Tongue (tissue), 3 donors: ENCODE measurements at places on chromosomes 1 and 21. TPM values are rescaled to one million over a fixed set of nuclear protein-coding genes. Genes with fewer than 3 reads are reported as not detected.
A peak's percentile ranks its signal among the peaks of the same experiment; 100 is the strongest.

NUCKS1 gene
- total RNA-seq = 193 TPM

CCDC27 gene
- total RNA-seq = not detected

DNA sequence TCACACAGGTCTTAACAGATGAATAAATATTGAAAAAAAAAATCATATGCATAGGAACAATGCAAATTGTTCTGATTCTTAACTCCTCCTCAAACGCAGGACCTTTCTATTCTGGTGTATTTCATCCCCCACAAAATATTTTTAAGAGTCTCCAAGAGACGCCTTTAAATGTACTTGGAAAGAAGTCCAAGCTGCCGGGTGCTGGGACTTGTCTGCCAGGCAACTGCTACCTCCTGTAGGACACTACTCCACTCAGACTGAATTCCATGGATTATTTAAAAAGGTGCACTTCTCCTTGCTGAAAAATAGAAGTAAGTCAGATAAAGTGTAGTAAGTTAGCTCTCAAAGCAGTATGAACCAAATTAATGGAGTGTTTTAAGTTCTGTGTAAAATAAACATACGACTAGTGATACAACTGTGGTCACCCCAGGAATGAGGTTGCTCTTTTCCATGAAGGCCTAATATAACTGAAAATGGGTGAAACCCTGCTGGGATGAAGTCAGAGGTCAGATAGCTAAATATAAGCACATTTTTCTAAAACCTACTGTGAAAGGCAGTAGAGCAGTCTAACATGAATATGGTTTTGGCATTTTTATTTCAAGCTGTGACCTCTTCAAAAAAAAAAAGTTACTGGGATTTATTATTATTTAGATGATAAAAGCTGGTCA is 189.2 kb upstream of the PBX1 start:
- no peak for DNase-seq

RNU1-4 gene
- total RNA-seq = under 0.01 TPM

SLC22A15 gene
- 3.6 TPM for total RNA-seq

- no peak for DNase-seq
Observed at GRCh38 chr1:114458237-114458777, 52.7 kb downstream of the TRIM33 start.

CNIH3 gene
- total RNA-seq = 2.6 TPM

GRCh38 chr1:206686478-206687249 is 2.0 kb downstream of the MAPKAPK2 start:
- DNase-seq = no peak

RSPH1 gene
- 0.10 TPM for total RNA-seq

- no peak for DNase-seq
Observed at GRCh38 chr1:40903106-40903505, 40.9 kb upstream of the CITED4 start.

WDR64 gene
- total RNA-seq = not detected

- peak; percentile 61 for DNase-seq
Observed at GRCh38 chr1:184973272-184974055, 844 bp downstream of the NIBAN1 start.

GUCA2B gene
- total RNA-seq = not detected

GRCh38 chr21:24955275-24955961 is 651.9 kb downstream of the MRPL39 start:
- no peak for DNase-seq

- no peak for DNase-seq
Observed at GRCh38 chr1:1175221-1176062, 1.8 kb downstream of the TTLL10 start.

GRCh38 chr1:183654706-183655105 is 1.6 kb upstream of the APOBEC4 start:
- no peak for DNase-seq

DNA sequence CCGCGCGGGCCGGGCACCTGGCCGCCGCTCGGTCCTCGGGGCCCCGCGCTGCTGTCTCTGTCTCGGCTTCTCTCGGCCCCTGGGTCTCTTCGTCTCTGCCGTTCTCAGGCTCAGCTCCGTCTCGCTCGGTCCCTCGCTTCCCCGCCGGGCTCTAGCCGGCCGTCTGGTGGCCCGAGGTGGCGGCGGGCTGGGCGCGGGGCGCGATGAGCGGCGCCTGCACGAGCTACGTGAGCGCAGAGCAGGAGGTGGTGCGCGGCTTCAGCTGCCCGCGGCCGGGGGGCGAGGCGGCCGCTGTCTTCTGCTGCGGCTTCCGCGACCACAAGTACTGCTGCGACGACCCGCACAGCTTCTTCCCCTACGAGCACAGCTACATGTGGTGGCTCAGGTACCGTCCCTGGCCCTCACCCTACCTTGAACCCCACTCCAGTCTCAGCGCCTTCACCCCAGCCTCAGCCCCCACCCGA is 355 bp downstream of the SHISAL2A start:
- DNase-seq = peak; percentile 35

DNA sequence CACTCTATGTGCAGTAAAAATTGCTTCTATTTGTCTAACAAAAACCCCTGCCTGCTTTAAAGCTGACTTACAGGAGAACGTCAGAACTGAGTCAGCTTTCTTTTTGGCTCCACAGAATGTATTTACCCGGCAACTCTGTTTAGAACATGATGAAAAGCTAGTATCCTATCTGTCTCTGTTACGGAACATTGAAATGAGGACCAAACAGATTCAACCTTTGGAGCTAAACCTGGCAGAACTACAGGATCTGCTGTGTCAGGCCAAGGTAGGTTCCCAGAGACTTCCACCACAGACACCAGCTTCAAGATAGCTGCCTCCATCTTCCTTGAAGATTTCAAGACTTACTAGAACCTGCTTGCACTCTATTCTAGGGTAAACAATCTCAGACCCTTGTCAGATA is 132.6 kb downstream of the MACF1 start:
- DNase-seq = no peak

DNA sequence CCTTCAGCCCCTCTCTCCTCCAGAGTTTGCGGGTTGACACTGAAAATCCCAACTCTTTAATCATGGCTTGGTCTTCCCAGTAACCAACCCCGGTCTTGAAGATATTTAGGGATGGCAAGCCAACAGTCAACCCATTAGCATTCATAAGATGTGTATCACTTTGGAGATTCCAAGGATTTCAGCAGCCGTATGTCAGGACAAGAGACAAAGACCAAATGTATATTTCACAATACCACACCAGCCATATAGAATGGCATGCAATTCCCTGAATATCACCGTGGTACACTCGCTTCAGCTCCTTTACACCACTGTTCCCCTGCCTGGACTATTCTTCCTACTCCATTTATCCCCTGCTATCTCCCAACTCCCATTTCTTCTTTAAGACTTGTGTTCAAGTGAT is 109.2 kb downstream of the CSMD2 start:
- no peak for DNase-seq

CD34 gene
- 57.5 TPM for total RNA-seq

DNA sequence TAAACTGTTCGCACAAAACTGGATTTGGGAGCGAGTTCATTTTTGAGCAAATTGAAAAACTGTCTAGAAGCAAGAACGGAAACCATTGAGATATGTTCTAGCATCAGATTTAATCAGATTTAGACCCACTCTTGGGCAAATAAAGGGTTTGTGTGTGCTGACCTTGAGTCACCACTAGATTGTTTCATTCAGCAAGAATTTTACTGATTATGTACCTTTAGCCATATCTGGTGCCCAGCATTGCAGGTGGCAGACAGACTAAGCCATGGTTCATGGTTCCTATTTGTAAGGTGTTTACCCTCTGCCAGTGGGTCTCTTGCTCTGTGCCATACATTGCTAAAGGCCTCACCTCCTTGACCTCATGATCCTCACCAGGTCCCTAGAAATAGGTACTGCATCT is 1.4 kb downstream of the NUDC start:
- DNase-seq = no peak

DNA sequence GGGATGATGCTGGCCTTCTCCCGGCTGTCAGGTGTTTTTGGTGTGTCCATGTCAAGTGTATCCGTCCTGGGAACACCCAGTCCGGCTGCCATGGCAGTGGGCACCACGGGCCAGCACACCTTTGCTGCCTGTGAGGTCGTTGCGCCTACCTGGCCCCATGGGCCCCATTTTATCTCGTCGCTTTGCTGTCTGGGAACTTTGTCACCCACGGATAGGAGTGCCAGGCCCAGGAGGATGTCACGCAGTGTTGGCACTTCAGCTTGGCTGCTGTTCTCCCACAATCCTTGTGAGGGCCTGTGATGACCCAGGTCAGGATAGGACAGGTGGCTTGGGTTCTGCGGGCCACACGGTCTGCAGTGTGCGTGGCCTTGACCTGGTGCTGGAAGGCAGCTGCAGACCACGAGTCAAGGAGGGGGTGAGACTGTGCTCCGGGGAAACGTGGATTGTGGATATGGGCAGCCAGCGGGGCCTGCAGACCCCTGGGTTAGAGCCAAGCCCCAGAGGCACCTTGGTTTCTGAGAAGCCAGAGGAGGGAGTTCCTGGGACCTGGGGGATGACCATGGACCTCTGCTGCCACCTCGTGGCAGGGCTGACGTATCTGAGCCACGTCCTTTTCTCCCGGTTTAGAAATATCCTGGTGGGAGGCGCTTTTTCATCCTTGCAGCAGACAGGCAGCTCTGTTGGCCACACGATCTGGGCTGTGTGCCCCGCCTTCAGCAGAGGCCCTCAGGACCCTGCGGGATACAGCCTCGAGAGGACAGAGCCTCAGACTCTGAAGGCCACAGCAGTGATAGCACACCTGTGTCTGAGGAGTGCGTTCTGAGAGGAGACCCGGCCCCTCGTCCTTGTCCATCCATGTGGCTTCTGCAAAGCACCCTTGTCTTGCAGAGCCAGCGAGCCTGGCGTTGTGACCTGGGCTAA is 161.1 kb upstream of the COL6A1 start:
- DNase-seq = peak; percentile 96

OLIG1 gene
- total RNA-seq = 0.41 TPM

DNA sequence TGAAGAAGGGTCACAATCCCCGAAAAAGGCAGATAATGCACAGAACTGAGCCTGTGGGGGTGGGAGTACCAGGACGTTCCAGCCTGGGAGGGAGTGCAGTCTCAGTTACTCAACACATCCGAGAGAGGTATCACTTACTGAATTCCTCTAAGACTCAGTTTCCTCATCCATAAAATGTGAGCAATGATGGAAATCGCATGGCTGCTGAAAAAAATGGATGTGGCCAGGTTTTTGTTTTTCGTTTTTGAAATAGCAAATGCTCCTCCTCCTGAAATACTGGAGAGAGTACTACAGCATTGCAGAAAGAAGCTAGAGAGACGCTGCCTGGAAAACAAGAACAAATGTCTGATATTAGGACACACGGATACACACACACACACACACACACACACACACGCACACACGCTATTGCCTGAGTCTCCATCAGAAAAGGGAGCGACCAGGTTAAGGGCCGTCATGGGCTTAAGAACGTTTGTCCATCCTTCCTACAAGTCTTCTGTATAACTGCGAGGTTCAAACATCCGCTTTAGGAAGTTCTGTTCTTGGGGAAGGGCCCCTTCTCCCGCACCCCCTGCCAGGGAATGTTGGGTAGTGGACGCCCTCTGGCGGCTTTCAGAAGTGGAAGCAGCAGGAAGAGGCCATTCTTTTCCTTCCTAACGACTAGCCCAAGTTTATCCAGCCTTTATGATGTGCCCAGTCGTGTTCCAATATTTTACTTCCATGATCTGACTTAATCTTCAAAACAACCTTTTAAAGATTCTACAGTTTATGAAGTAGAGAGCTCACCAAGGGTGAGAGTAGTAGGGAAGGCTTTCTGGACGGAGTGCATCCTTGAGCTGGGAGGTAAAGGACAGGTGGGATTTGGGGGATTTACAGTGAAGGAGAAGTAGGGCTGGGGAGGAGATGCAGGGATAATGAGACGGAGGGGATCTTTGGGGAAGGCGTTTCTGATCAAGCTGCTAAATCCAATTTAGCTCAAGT is 699 bp upstream of the NES start:
- DNase-seq = peak; percentile 95

DNA sequence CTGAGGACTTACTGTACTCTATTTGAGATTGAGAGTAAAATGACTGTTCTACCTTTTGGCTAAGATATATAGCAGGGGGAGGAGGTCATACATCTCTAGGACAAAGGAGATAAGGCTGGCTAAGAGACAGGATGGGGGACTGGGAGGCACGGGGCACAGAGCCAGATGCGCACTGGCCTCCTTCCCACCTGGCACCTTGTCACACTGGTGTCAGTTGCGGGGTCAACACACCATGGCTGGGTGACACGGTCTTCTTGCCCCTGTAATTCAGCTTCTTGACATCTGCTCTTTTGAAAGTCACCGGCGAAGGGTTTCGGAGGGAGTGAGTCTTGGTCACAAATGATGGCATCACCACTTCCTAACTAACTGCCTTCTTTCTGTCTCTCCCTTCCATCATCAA is 177.3 kb downstream of the ZSCAN20 start:
- DNase-seq = no peak

DNA sequence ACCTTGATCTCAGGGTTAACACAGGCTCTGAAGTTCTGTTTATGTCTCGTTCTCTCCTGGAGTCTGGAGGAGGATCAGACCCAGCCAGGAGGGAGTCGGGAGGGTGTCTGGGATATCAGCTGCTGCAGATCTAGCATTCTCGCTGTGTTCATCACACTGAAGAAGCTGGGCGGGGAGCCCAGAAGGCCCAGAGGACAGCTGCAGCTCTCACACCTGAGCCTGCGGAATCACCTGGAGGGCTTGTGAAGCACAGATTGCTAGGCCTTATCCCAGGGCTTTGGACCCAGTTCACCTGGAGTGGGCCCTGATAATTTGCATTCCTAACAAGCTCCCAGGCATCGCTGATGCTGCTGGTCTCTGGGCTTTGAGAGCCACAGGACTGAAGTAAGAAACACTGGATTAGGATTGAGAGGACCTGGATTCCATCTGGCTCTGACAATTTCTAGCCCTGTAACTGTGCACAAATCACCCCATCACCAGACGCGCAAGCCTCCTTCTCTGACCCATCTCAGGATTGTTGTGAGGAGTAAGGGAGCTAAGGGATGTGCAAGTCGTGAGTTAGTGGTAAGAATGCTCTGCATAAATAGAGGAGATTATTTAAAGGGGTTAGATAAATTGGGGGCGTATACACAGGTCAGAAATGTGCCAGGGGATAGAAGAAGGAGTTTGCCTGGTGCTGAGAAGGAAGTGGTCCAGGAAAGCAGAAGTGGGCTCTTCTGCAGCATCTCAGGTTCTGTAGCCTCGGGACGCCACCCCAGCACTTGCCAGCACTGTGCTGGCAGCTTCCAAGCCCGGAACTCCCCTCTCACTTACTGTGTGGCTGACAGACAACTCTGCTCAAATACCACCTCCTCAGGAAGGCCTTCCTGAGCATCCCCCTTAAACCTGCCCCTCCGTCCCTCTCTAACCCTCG is 19.1 kb downstream of the ABCA4 start:
- no peak for DNase-seq

DNA sequence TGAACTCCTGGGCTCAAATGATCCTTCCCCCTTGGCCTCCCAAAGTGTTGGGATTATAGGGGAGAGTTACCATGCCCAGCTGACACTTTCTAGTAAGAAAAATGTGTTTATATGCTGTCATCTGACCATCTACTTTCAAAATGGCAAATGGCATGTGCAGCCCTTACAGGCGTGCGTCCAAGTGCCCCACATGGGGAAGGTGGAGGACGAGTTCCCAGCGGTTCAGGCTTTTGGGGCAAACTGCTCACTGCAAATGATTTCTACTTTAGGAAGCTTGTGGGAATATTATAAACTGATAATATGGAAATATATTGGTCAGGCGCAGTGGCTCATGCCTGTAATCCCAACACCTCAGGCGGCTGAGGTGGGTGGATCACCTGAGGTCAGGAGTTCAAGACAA is 41.5 kb upstream of the NADK start:
- no peak for DNase-seq
